ENCODE measurements at places on chromosomes 16 and 17. TPM values are rescaled to one million over a fixed set of nuclear protein-coding genes. Genes with fewer than 3 reads are reported as not detected.
A peak's percentile ranks its signal among the peaks of the same experiment; 100 is the strongest.

The MFAP4 gene
- total RNA-seq: 0.41 TPM

- DNase-seq: peak; percentile 66
These were observed 129.9 kb downstream of the MGAT5B start for GRCh38 chr17:76997981-76998531.

DNA sequence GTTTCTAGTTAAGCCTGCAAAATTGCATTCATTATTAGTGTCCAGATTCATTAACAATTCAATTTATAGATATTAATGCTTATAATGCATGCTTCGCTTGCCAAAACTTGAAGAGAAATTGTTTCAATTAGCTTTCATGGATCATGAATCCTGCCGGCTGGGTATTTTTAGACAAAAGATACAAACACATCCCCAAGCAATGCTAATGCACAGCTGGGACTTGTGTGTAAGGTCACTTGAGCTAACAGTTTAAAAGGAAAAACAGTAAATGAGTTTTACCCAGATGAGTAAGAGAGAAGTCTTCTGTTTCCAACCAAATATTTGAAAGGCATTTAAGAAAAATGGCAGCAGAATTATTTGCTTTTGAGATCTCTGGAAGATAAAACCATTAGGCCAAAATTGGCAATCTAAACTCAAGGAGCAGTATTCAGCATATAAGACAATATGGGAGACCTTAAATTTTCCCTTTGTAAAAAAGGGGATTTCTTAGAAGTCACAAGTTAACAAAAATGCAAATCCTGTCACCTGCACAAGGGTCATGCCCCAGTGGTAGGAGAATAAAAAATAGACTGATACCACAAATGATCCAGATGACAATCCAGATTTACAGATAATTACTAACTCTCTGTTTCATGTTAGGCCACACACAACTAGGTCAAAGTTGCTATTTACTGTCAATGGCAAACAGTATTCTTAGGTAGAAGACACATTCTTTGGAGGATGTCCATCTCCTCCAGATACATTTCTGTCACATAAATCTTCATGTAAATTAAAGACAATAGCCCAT is 418.4 kb upstream of the PMFBP1 start:
- DNase-seq: no peak

- no peak for DNase-seq
These were observed 21.3 kb downstream of the C16orf74 start for GRCh38 chr16:85729452-85730185.

DNA sequence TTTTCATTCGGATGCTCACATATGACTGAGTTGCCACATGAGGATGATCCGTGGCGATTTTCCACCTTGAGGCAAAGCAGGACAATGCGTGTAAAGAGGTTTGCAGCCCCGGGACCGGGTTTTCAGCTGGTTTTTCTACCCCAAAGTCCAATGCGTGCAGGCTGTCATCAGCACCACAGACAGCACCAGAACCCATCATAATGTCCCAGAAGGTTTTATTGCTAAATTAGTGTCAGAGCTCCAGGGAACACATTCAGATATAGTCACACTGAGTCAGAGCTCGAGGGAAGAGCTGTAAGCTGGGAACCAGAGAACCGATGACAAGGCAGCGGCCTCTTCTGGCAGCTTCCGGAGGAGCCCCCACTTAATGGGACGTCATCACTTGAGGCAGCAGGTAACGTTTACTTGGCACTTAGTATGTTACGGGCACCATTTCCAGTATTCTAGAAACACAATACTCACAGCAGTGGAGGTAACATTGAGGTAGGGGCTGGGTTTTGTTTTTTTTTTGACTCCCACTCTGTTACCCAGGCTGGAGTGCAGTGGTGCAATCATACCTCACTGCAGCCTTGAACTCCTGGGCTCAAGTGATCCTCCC is 8.9 kb upstream of the NAGPA start:
- DNase-seq: no peak

GRCh38 chr17:80824549-80825470 is 166.8 kb upstream of the CHMP6 start:
- no peak for DNase-seq

GRCh38 chr16:77789085-77790008 is 983 bp downstream of the VAT1L start:
- DNase-seq: no peak

- no peak for DNase-seq
These were observed 26.1 kb downstream of the TNS4 start for GRCh38 chr17:40475234-40475908.

The TEX19 gene
- 0.23 TPM for total RNA-seq

DNA sequence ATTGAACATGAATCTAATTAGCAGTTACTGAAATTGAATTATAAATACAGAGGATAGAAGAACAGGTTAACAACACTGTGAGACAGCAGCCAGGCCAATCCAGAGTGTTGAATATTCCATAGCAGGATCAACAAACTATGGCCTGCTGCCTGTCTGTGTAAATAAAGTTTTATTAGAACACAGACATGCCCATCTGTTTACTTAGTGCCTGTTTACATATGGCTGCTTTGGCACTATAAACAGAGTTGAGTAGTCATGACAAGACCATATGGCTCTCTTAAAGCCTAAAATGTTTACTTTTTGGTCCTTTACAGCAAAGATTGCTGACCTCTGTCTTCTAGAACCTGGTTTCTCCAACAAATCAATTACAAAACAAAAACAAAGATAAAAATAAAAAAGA is 115.4 kb upstream of the CDC42EP4 start:
- no peak for DNase-seq

- DNase-seq: no peak
These were observed 105.7 kb downstream of the IRX5 start for GRCh38 chr16:55036371-55036821.

GRCh38 chr17:39547713-39548478 is 59.8 kb downstream of the NEUROD2 start:
- DNase-seq: peak; percentile 67

DNA sequence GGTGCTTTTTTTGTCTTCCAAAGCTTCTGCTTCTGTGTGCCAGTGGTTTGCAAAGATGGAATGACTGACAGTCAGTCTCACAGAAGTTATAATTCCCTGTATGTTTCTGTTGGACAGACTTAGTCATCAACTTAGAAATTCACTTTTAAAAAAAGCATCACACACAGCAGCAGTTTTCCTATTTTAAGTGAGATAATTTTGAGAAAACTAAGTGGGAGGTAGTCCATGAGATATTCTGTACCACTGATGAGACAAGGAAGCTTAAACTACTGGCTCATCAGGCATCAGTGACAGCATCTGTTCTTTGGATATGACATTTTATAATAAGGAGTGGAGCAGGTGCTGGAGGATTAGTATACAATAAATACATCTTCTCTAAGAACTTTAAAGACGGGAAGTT is 20.0 kb downstream of the CNP start:
- DNase-seq: no peak

The PROCA1 gene
- 3.1 TPM for total RNA-seq

DNA sequence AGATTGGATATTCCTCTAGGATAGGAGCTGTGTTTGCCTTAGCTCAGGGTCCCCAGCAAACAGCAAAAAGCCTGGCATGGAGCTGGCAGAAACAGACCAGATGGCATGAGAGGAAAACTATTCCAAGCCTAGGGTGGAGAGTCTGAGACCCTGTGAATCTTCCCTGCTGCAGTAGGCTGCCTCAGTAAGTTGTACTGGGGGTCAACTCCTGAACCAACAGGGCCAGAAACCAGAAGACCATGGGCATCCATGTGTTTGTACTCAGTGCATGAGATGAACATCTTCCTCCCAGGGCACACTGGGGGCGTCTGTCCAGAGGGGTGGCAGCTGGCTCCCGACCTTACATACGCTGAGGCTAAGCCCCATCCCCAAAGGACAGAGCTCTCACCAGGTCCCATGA is 214.4 kb downstream of the C16orf78 start:
- DNase-seq: no peak

GRCh38 chr16:81798311-81799137 is 19.4 kb downstream of the PLCG2 start:
- peak; percentile 50 for DNase-seq

GRCh38 chr17:10059684-10060211 is 138.7 kb downstream of the GAS7 start:
- DNase-seq: no peak

The SEPTIN12 gene
- total RNA-seq: not detected

The SLC6A4 gene
- total RNA-seq: not detected

DNA sequence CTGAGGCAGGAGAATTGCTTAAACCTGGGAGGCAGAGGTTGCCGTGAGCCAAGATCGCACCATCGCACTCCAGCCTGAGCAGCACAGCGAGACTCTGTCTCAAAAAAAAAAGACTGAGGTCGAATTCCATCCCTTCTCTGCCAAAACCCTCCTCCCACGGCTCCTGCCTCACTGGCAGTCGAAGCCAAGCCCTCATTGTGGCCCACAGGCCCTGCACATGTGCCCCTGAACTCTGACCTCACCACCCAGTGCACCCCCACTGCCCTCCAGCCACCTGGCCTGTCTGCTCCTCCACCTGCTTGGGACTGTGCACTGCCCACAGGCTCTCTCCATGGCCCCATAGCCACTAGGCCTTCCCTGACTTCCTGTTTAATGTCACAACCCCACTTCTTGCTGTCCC is 7.0 kb downstream of the MYO15A start:
- DNase-seq: no peak

GRCh38 chr17:33753452-33753851 is 460.4 kb upstream of the ASIC2 start:
- no peak for DNase-seq

GRCh38 chr16:85250147-85250463 is 137.8 kb upstream of the CIBAR2 start:
- DNase-seq: no peak

The TRPV3 gene
- total RNA-seq: 0.64 TPM

- no peak for DNase-seq
These were observed 8.1 kb downstream of the ZZEF1 start for GRCh38 chr17:4134721-4135120.
